ENCODE measurements at places on chromosomes 16 and 17.

- no peak for DNase-seq
Measured at GRCh38 chr16:8937803-8938202, 25.9 kb downstream of the USP7 start.

DNA sequence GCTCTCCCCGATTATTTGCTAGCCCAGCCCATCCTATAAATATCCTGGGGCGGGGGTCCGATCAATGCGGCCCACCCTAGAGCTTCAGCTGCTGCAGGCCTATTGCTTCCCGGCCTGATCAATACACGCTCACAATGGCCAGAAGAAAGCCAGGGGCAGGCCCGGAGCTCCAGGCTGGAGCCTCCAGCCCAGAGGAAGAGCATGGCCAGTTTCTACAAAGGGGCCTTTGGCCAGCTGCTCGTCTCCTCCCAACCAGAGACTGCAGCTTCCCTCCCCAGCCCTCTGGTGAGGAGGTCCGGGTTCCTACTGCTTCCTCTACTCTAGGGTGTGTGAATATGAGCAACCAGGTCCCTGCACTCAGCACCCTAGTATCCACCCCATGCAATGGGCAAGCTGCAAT lies 36.7 kb downstream of the SALL1 start:
- no peak for DNase-seq

- DNase-seq, result no peak
Measured at GRCh38 chr16:11349599-11350276, 4.5 kb downstream of the RMI2 start.

- DNase-seq, result no peak
Measured at GRCh38 chr17:58452738-58453137, 35.4 kb upstream of the RNF43 start.

DNA sequence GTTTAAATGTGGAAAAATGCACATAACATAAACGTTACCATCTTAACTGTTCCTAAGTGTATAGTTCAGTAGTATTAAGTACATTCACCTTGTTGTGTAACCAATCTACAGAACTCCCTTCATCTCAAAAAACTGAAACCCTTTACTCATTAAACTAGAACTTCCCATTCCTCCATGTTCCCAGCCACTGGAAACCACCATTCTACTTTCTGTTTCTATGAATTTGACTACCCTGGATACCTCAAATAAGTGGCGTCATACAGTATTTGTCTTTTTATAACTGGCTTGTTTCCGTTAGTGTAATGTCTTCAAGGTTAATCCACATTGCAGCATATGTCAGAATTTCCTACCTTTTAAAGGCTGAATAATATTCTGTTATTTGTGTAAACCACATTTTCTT lies 38.2 kb downstream of the NF1 start:
- no peak for DNase-seq

DNA sequence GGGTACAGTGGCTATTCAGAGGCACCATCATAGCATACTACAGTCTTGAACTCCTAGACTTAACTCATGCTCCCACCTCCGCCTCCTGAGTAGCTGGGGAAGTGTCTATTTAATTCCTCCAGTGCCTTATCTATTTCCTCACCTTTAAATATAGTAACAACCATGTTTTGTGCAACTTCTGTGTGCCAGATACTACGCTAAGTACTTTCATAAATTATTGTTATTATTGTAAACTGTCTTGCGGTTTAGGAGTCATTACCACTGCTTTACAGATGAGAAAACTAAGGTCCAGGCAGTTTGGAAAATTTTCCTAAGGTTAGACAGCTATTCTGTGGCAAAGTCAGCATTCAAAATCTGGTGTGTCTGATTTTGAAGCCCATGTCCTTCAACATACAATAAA lies 359.1 kb upstream of the XYLT1 start:
- DNase-seq, result no peak

DNA sequence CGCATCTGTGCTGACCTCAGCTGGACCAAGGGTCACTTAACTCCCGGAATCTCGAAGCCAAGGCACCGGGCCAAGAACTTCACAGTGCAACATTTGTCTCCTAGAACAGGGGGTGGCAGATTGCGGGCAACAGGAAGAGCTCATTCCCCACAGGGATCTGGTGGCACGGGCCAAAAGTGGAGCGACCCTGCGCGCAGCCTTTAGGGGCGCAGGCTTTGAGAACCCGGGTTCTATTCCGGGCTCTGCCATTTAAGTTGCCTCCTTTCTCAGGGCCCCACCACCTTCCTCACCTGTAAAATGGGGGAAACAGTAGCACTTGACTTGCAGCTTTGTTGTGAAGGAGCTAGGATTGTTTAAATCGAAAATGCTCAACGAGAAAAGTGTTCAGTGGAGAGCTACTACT lies 651 bp downstream of the SHMT1 start:
- no peak for DNase-seq

DNA sequence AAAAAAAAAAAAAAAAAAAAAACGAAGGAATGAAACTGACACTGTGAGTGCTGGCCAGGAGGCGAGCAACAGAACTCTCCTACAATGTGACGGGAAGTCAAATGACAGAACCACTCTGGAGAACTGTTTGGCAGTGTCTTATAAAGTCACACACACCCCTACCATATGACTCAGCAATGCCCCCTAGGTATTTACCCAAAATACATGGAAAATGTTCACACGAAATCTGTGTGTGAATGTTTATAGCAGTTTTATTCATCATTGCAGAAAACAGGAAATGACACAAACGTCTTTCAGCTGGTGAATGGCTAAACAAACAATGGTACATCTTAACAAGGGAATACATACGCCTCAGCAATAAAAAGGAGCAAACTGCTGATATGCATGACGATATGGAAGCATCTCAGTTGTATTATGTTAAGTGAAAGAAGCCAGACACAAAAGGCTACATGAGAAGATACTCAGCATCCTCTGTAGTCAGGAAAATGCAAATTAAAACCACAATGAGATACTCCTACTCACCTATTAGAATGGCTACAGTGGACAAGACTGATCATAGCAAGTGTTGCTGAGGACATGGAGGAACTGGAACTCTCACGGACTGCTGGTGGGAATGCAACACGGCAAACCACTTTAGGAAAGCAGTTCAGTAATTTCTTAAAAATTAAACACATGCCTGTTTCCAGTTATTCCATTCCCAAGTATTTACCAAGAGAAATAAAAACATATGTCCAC lies 74.7 kb downstream of the TBC1D16 start:
- peak; percentile 75 for DNase-seq

GRCh38 chr16:84949772-84950436 lies 61.4 kb downstream of the ZDHHC7 start:
- no peak for DNase-seq

GRCh38 chr17:75639327-75639726 lies 6.1 kb downstream of the SMIM5 start:
- no peak for DNase-seq

GRCh38 chr17:39701784-39702422 lies 2.0 kb downstream of the ERBB2 start:
- DNase-seq, result no peak

GRCh38 chr16:68548947-68549346 lies 9.9 kb downstream of the ZFP90 start:
- DNase-seq, result no peak

- DNase-seq, result no peak
Measured at GRCh38 chr16:1701216-1701878, 4.6 kb upstream of the MAPK8IP3 start.

- no peak for DNase-seq
Measured at GRCh38 chr16:21223787-21224186, 9.7 kb upstream of the ANKS4B start.

- DNase-seq, result no peak
Measured at GRCh38 chr16:66519482-66520373, 30.2 kb downstream of the TK2 start.

DNA sequence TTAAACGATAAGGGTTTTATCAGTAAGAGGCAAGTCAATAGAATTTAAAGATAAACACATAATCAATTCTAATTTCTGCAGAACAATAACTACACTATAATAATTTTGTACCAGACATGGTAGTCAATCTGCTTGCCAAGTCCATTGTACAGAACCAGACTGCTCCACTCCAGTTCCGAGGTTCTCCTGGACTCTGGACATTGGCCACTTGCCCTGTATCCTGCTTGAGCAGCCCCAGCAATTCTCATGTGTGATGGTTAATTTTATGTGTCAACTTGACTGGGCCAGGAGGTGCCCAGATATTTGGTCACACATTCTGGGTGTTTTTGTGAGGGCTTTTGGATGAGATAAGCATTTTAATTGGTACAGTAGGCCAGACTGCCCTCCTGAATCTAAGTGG lies 384.6 kb downstream of the SLC39A11 start:
- no peak for DNase-seq

GRCh38 chr17:34820922-34821321 lies 140.3 kb downstream of the CCT6B start:
- DNase-seq, result no peak

DNA sequence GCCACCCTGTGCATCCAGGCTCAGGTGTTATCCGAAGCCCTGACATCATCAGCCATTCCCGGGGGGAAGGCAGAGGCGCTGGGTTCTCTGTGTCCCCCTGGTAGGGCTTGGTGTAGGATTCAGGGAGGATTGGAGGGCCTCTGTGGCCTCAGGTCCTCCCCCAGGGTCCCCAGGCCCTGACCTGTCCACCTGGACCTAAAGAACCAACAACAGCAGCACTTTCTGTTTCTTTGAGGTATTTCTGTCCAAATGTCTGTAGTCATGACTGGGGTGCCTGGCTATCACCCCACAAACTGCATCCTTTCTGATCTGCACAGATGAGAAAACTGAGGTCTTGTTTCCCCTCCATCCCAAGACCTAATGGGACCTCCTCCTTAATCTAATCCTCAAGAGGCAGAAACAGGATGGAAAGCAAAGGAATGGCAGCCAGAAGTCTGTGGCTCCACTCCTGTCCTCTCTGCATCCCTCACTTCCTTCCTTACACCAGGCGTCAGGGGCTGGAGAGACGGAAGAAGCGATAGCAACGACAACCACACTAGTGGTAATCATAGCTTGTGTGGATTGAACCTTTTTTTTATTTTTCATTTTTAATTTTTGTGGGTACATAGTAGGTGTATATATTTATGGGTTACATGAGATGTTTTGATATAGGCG lies 11.8 kb downstream of the NLRC5 start:
- DNase-seq, result no peak

DNA sequence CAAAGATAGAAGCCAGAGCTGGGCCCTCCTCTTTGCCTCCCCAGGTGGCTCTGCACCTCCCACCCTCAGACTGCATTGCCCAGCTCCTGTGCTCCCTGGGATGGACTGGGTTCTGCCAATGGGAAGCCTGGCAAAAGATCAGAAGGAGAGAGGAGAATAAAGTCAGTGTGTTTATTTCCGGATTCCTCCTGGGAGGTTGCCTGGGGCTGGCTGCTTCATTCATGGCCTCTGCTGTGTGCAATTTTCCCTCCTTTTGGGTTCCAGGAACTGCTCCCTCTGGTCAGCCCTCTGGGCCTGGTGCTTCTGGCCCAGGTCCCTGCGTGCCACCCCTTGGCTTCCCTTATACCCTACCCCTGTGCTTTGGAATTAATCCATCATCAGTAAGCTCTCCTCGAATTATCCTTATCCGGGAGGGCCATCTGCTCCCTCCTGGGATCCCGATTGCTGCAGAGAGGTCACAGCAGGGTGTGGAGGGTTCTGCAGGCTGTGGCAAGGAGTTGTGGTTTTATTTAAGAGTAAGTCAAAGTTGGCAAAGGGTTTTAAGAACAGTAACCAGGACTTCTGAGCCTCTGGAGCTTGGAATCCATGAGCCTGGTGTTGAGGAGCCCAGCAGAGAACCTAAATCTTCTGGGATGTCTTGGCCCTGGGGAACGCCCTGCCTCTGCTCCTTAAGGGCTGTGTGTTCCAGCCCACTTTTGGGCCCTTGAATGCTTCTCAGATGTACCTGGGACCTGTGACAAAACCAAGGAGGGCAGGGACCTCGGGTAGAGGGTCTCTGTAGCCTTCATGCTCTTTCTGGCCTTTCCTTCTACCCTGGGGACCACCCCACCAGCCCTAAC lies 8.2 kb upstream of the MMP2 start:
- DNase-seq, result no peak

DNA sequence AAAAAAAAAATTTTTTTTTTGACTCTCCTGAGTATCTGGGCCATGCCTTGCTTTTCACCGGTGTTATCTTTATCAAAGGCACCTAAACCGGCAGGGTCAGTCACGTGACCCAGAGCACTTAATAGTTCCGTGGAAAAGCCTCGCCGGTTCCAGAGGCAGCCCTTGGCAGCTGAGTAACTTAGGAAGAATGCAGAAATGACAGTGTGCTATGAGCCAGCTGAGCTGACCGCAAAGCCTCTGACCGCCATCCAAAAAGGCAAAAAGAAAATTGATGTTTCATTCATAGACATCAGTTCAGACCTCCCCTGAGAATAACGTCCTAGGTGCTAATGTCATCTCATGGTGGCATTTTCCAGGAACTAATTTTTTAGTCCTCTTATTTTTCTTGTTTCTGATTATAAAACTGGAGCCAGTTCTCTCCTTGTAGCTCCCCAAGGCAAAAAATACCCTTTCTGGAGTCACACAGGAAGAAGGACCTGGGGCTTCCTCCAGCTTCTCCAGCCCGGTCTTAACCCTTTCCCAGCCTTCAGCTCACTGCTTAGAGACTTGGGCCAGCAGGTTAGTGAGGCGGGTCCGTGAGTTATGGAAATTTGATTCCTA lies 122.6 kb downstream of the SOCS1 start:
- DNase-seq, result peak; percentile 68

- DNase-seq, result no peak
Measured at GRCh38 chr17:1985093-1985492, 40.0 kb downstream of the RTN4RL1 start.

DNA sequence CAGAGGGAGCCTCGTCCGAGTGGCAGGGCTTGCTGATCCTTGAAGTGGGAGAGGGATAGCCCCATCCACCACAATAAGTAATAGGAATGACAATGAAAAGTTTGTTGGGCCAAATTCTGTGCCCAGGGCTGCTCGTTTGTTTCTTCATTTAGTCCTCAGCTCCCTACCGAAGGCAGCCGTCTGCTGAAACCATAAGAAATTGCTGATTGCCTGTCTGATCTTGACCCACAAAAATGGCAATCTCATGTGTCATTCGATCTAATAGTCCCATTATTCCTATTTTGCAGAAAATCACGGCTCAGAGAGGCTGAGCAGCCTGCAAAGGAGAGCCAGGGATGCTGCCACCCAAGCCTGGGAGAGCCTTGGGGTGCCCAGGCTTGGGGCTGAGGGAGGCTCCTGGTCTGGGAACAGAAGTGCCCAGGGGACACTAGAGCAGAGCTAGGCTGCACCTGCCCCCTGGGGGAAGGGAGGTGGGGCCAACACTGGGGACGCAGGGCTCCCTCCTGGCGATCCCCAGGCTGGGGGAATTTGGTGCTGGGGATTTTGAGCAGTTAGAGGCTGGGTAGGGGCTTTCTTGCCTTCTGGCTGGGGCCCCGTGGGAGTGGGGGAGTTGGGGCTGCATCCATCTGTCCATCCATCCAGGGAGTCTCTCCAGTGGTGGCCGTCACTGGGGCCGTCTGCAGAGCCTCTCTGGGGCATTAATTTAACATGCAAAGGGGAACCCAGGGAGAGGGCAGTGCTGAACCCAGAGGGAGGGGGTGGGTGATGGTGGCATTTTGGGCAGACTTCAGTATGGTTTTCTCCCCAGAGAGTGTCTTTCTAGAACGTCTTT lies 53.5 kb downstream of the SOCS1 start:
- DNase-seq, result no peak

GRCh38 chr17:81239714-81240555 lies 817 bp downstream of the NDUFAF8 start:
- no peak for DNase-seq

Measured in glomerular endothelial cell (primary cell).